Aorta (tissue), 5 donors: ENCODE measurements at places on chromosomes 3 and 15. TPM values are rescaled to one million over a fixed set of nuclear protein-coding genes. Genes with fewer than 3 reads are reported as not detected.

The SLC7A14 gene
- polyA plus RNA-seq: not detected

The SLC25A36 gene
- polyA plus RNA-seq: 35.0 TPM

The NECTIN3 gene
- 7.6 TPM for polyA plus RNA-seq

The TGFBR2 gene
- 153 TPM for polyA plus RNA-seq

The GXYLT2 gene
- 2.5 TPM for polyA plus RNA-seq

The MUC4 gene
- 0.25 TPM for polyA plus RNA-seq

The GOLGA8M gene
- polyA plus RNA-seq: 0.23 TPM

The PLD1 gene
- 19.1 TPM for polyA plus RNA-seq

The LSAMP gene
- polyA plus RNA-seq: not detected

The HAPLN3 gene
- polyA plus RNA-seq: 99.4 TPM

The BFSP2 gene
- not detected for polyA plus RNA-seq
